ENCODE measurements at places on chromosomes 7 and 10.
A peak's percentile ranks its signal among the peaks of the same experiment; 100 is the strongest.

GRCh38 chr10:44848211-44848610 is 62.9 kb upstream of the TMEM72 start:
- no peak for DNase-seq

- DNase-seq = no peak
These were observed 44.8 kb downstream of the CAMK2B start for GRCh38 chr7:44280636-44280992.

GRCh38 chr7:29457141-29457561 is 106.5 kb upstream of the PRR15 start:
- DNase-seq = no peak

GRCh38 chr10:27504808-27505460 is 830 bp downstream of the RAB18 start:
- peak; percentile 5 for DNase-seq

GRCh38 chr10:98098247-98098646 is 36.2 kb upstream of the R3HCC1L start:
- DNase-seq = no peak

- DNase-seq = peak; percentile 81
These were observed 37.0 kb downstream of the RPA3 start for GRCh38 chr7:7681191-7681935.
